Endothelial cell (in vitro differentiated cells): ENCODE measurements at places on chromosomes 4 and X.

DNA sequence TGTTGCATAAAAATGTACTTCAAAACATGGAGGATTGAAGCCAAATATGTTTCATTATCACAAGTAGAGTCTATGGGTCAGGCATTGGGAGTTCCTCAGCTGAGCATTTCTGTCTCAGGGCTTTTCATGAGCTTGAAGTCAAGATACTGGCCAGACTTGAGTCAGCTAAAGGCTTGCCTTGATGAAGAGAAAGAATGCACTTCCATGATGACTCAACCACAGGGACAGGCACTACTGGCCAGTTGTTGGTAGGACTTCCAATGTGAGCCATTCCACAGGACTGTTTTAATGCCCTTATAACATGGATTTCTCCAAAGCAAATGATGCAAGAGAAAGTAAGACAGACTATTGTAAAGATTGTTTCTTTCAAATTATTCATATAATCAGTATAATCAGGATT lies 895.6 kb downstream of the RAB28 start:
- no peak for DNase-seq

GRCh38 chrX:6694221-6694620 lies 159.3 kb upstream of the VCX3A start:
- peak; percentile 5 for DNase-seq

- no peak for DNase-seq
Observed at GRCh38 chr4:141580523-141580922, 55.9 kb upstream of the IL15 start.

- DNase-seq, result peak; percentile 40
Observed at GRCh38 chrX:24149351-24150050, at the start of gene ZFX. ZFX (plus strand) TSS chrX:24149729; CDS start chrX:24172743, 23,014 bp downstream.

DNA sequence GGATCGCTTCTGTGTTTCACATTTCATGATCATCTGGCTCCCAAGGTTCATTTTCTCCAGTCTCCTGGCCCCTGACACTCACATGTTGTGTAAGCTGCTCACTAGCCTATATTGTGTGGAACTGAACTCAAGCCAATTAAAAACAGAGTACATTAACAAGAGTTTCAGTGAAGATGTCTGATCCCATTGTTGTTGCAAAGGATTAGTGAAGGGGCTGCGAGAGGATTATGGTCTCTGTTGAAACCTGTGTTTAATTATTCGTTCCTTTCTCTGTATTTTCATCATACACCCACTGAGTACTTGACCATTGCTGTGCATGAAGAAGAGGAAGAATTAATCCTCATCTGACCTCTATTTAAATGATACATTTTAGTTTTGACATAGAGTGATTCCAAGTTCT lies 54.7 kb downstream of the AFF2 start:
- DNase-seq, result no peak

- no peak for DNase-seq
Observed at GRCh38 chr4:3514806-3515501, 17.3 kb downstream of the LRPAP1 start.

GRCh38 chrX:110188701-110189558 lies 129.0 kb downstream of the AMMECR1 start:
- DNase-seq, result no peak

DNA sequence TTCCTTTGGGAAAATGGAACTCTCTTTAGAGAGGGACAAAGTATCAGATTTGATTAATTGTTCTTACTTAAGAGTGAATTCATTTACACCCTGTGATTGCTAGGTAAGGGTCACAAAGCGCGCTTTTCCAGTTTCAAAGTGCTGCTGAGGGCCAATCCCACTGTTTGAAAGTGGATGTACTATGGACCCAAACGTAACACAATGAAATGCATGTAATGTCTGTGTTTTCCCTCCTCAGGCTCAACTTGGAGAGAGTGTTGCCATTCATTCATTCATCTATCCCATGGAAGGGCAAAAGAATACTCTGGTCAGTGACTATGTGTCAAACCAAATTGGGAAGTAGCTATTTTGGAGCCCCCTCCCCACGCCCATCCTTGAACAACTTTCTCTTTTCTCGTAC lies 16.1 kb downstream of the IGSF1 start:
- no peak for DNase-seq

- no peak for DNase-seq
Observed at GRCh38 chr4:138978600-138978999, 37.0 kb upstream of the NOCT start.

DNA sequence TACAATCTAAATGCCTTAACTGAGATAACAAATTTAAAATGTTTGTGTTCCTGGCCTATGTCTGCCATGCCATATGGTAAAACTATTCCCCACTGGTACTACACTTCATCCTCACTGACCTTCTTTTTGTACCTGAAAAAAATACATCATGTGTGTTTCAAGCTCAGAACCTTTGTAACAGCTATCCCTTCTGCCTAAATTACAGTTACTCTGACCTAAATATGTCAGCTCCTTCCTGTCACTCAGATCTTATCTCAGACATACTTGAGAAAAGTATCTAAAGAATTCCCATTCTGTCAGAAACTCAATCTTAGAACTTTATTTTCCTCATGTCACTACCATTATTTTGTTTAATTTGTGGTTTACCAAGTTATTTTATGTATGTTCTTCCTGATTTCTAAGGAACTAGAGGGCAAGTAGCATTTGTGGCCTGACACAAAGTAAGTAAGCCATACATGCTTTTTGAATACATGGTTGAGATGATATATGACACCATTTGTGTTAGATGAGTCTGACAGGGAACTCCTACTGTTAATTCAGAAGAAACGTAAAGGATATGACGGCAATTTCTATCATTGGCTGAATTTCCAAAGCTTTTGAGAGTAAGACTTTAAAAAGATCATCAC lies 456.5 kb upstream of the NDST3 start:
- no peak for DNase-seq

DNA sequence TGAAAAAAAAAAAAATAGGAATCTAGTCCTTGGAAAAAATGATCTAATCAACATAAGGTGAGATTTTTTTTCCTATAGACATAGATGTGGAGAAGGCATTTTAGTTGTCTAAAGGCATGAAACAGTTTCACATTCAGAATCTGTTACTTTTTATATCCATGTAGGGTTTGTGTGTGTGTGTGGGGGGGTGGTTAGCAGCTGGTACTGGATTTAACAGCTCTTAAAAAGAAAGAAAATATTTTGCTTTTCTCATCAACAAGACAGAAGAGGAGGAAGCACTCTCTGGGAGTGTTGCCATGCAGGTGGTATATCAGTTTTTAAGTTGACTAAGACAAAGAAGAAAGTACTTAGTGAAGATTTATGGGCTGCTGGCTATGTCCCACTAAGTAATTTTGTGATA lies 122.3 kb downstream of the VCX3B start:
- no peak for DNase-seq
